RWPE1 (cell line): ENCODE measurements at places on chromosomes 11 and 22.

GRCh38 chr11:121514432-121515334 lies 61.9 kb upstream of the SORL1-AS1 start:
- DNase-seq: no peak

- DNase-seq: no peak
Observed at GRCh38 chr11:121376130-121376529, 76.0 kb upstream of the SORL1 start.

- DNase-seq: peak; percentile 64
Observed at GRCh38 chr22:29071261-29072045, 1.4 kb upstream of the KREMEN1 start.

DNA sequence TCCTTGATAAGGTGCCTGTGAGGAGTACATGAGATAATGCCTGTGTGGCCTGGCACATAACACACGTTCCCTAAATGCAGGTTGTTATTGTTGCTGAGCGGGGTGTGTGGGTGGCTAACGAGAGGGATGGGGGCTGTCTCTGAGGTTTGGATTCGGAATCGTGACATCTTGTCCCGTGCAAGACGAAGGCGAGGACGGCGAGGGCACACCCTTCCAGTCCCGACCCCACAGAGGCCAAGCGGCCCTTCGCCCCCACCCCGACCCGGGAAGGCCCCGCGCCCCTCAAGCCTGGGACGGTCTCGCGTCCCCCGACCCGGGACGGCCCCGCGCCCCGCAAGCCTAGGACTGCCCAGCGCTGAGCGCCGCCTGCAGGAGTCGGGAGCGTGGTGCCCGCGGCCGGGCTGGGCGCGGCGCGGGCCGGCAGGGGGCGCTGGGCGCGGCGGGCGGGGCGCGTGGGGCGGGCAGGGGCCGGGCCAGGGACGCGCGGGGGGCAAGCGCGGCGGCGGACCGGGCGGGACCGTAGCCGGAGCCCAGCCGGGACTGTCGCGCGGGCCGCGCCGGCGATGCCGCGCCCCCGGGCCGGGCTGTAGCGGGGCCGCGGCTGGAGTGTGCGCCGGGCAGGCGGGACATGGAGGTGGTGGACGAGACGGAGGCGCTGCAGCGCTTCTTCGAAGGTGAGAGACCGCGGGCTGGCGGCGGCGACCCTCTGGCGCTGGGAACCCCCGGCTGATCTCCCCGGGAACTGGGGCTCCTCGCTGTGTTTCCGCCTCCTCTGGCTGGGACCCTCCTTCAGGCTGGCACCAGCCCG lies at the start of gene MYRF:
MYRF (plus strand) TSS at position 520 of the 808 bp plus-strand sequence; CDS start at position 629, 109 bp downstream.
- DNase-seq: peak; percentile 31

DNA sequence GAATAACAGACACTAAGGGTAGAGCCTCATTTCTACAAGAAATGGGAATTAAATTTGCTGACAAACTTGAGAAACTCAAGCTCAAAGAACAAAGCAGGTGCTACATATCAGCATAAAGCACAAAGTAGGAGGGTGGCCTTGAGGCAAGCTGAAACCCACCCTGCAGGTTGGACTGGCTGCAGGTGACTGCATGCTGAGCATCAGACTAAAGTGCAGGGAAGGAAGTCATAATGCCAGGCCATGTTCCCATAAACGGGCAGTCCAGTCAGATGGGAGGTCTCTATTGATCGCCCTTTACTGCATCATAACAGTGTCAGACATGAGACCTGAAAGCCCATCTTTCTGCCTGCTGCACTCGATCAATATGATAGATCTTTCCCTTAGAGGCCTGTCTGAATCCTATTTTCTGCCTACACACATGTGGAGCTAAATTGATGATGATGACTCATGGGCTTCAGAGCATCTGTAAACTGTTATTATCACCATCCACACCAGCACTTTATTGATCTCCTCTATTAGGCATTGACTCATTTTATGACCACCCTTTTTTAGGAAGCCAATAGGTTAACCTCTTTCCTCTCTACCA lies 224.5 kb upstream of the DDI1 start:
- DNase-seq: no peak
